C1 segment of cervical spinal cord (tissue), 14 donors: ENCODE measurements at places on chromosomes 2 and 18.

- DNase-seq: no peak
These were observed 130.1 kb downstream of the MAP2 start for GRCh38 chr2:209553913-209554312.

DNA sequence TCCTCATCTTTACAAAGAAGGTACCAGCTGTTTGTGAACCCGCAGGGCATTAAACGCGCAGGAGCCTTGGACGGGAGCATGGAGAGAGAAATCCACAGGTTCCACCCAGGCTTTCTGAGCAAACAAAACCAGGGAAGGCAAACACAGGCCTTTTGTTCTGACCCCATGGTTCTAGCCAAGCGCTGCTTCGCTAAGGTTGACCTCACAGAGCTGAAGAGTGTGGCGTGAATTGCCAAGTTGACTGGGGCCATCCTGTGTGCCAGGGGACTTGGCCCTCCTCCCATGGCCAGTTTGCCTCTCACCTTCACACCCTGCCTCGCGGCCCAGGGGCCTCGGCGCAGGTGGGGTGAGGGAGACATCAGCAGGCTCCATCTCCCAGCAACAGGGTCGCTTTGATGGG, 74.1 kb downstream of the VAPA start:
- DNase-seq: peak; percentile 43

GRCh38 chr2:176637486-176638166, 368.4 kb downstream of the MTX2 start:
- DNase-seq: no peak

GRCh38 chr2:8985561-8986326, 17.7 kb downstream of the MBOAT2 start:
- DNase-seq: no peak

- DNase-seq: no peak
These were observed 1973.9 kb upstream of the LRRTM1 start for GRCh38 chr2:82278416-82278815.

GRCh38 chr2:196183172-196183473, 11.7 kb upstream of the STK17B start:
- DNase-seq: no peak

- no peak for DNase-seq
These were observed 323.4 kb upstream of the SLC14A2 start for GRCh38 chr18:45291621-45292615.

DNA sequence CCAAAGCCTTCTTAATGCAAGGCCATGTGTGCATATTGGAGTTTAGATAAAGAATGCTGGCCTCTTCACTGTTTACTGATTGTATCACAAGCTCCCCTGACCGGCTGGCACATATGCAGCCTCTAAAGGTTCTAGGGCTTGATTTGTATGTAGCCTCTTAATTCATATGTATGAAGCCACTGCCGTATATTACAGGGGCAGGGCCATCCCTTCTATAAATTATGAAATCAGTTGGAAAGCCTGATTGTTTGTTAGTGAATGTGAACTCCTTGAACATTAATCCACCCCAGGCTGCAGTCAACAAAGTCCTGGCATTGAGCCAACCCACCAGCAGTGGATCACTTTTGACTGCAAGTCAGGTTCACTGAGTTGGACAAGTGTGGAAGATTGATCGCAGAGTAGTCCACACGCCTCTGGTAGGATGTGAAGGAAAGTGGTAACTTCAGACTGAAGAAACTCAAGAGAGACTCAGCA, 61.6 kb upstream of the PARD3B start:
- DNase-seq: no peak

DNA sequence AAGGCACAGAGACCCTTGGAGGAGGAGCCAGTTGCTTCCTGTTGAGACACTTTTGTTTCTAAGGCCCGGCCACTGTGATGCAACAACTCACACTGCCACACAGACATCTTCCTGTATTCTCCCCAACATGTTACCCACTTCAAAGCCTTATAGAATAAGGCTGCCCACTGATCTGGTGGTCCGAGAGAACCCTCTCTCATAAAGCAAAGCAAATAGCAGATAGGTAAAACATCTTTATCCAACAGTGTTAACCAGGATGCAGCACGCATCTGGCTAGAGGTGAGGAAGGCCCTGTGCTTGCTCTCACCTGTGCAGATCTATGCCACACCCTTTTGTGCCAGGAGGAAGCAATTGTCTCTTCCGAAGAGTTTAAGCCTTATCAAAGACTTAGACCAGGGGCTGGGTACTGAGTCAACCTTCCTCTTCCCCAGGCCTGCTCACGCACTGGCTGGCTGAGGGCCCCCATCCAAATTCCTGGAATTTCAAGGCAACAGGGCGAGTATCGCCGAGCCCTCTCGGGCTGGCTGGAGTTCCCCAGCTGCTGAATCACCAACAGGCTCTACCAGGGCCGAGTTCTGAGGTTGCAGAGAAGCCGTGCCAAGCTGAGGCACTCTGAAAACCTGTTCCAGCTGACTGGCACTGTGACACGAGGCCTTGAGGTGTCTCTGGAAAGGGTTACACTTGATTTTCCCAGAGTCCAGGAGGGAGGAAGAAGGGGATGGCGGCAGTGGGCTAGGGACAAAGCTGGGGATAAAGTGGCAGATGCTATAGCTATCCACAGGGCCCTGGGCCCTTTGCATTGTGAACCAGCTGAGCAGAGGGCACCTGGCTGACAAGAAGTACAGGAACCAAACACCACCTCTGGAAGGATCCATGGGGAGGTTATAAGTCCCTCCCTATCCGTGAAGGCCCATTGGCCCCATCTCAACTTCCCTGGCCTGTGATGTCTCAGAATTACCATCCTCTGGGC, 29.3 kb downstream of the TGFA start:
- DNase-seq: no peak

DNA sequence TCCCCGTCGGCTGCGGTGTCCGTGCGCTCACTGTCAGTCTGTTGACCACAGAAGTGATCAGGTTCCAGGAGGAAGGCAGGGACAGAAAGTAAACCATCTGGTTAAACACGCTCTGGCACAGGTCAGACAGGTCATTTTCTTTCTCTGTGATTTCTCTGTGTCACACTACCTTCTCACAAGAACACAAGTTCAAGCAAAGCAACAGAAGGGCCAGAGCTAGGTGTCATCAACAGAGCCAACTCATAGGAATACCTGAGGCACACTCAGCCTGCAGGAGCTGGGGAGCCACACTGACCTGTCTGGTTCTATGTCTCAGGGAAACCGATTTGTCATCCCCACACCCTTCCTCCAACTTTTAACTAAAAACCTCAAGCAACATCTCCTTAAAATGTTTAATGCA, 115.1 kb upstream of the ZBTB14 start:
- DNase-seq: no peak

DNA sequence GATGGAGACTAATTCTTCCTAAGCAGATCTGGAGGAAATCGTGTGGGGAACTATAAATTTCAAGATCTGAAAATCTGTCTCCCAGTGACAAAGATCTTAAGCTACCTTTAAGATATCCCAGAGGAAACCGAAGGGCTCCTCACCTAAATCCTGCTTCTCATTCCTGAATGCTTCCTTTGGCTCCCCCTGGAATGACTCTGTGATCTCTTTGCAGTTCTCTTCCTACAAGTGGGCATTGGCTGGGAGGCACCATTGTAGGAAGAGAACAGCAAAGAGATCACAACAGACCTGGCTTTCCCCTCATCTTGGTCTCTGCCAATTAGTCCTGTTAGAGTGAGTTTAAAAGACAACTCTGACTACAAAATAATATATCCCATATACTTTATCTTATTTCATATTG, 70.0 kb upstream of the KCNH7 start:
- no peak for DNase-seq

GRCh38 chr2:121088251-121089165, 196.5 kb downstream of the TFCP2L1 start:
- no peak for DNase-seq

DNA sequence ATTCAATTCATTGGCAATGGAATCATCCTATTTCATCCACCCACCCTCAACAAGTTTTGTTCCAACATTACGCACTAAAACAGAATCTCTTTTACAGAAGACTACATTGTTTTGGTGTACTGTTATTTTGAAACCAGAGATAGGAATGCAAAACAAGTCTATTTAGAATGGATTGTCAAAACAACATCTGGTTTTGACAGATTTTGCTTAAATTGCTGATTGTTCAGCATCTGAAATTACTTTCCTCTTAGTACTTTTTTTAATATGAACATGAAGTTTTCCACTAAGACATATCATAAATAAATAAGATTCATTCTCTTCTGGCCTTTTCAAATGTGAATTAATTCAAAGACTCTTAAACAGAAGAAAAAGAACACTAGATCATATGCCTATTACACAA, 323.9 kb upstream of the TFPI start:
- DNase-seq: no peak

DNA sequence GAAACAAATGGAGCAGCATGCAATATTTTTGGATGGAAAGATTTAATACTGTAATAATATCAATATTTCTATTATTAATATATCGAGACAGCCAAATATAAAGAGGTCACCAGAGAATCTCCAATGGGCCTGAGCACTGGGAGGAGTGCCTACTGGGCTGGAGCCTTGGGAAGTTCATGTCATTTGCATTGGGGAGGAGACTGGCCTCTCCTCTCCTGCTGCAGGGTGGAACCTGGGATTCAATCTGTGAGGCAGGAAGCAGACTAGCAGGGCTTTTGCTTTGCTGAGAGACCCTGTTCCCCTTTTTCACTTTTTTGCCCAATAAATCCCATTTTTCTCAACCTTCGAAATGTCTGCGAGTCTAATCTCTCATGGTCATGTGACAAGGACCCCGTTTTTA, 390.6 kb upstream of the CYRIA start:
- DNase-seq: no peak

- DNase-seq: no peak
These were observed 289.2 kb downstream of the ZNF521 start for GRCh38 chr18:25062720-25063119.

DNA sequence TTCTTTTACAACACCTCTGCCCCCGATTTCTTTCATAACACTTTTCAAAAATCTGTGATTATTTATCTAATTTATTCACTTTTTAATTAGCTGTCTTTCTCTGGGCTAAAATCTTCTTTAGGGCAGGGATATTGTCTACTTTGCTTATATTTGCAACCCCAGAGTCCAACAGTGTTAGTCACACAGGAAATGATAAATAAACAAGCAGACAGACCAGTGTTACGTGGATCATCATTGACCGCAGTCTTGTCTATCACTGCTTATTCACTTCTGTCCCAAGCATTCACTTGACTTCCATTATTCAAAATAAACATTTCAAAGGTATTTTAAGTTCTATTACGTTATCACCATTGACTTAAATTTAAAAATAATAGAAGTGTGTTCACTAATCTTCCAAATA, 237.6 kb upstream of the UBE2E3 start:
- DNase-seq: no peak

- no peak for DNase-seq
These were observed 881 bp upstream of the FAM161A start for GRCh38 chr2:61854564-61855317.

GRCh38 chr2:173666171-173666888, 298.8 kb downstream of the SP3 start:
- DNase-seq: no peak

DNA sequence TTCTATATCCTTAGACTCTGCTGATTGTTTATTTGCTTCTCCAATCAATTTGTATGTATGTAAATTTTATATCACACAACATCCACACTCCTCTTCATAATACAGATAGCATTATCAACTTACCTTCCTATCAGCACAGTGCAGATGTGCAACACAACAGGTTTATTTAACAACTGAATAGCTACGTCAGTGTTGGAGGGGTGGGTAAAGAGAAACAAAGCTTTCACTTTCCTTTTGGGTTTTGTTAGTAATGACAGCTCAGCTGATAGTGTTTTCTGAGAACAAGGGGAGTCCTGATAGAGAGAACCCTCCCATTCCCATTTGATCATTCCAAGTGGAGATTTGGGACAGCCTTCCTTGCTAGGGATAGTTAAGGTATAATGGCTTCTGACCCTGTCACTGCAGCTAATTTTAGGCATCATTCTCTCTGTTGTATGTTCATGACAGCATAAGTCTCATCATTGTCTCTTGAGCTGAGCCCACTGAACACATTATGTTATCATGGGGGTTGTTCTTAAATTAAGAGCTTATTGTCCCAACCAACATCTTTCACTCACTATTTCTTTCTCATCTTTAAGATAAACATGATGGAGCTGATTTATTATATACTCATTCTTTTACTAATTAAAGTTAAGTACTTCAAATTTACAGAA, 227.7 kb downstream of the GPD2 start:
- DNase-seq: no peak

- no peak for DNase-seq
These were observed 19.8 kb upstream of the TCF4 start for GRCh38 chr18:55607773-55608172.

DNA sequence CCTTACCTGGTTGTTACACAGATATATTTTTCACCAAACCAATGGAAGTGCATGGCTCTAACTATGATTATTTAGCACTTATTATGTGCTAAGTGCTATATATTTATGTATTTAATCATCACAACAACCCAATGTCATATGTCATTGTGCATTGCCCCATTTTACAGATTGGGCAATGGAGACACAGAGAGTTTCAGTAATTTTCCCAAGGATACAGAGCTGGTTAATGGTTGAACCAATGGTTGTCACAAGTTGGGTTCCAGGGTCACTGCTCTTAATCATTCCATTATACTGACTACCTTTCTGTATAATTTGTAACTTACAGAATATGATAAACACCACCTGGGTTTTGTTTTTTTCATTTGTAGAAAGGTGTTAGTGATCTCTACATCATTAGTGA, 29.2 kb downstream of the NOSTRIN start:
- no peak for DNase-seq

DNA sequence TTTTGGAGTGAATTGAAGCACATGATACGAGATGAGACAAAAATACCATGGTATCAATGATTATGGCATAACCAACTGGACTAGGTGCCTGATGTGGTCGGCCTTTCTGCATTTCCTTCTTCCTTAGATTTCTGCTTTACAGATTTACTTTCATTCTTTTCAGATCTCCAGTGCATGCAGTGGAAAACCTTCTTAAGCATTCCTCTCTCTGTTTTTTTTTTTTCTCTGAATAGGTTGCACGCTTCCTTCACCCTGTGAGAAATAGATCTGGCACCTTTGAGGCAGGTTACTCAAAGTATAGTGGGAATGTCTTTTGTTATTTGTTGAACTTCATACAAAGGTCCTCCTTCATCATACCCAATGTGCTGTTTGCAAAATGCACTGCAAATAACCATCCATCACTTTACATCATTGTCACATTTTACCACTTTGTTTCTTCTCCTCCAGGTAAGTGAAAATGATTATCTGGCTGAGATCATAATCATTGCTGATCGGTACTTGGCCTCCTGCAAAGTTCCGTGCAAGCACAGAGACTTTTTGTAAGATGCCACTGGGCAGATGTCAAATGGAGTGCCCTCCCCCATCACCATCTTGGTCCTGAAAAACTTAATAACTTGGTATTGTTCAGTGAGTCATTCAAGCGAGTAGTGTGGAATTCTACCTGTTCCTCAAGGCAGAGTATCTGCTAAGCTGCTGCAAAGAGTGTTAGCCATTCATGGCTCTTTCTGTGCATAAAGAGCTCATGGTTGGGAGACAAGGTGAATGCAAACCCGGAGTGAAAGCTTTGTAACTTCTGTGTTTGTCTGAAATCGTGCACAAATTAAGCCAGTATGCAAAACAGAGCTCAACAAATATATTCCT, 30.0 kb upstream of the KLHL14 start:
- DNase-seq: no peak
